ENCODE measurements at places on chromosomes 12 and 14.
A peak's percentile ranks its signal among the peaks of the same experiment; 100 is the strongest.

DNA sequence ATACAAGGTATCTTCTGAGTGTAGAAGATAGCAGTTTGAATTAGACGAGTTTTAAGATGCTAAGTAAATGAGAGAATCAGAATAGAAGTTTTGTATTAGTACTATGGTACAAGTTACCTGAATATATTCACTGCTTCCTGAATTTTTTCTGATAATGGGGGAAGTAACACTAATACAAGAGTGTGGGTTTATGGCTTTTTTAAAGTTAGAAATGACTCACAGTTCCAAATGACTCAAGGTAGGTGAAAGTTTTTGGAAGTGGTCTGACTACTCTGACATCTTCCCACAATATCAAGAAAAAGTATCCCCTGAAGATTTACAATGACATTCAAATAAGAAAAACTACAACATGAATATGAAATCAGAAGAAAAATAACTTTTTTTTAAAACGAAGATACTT is 123.7 kb upstream of the GARIN6 start:
- DNase-seq = no peak

DNA sequence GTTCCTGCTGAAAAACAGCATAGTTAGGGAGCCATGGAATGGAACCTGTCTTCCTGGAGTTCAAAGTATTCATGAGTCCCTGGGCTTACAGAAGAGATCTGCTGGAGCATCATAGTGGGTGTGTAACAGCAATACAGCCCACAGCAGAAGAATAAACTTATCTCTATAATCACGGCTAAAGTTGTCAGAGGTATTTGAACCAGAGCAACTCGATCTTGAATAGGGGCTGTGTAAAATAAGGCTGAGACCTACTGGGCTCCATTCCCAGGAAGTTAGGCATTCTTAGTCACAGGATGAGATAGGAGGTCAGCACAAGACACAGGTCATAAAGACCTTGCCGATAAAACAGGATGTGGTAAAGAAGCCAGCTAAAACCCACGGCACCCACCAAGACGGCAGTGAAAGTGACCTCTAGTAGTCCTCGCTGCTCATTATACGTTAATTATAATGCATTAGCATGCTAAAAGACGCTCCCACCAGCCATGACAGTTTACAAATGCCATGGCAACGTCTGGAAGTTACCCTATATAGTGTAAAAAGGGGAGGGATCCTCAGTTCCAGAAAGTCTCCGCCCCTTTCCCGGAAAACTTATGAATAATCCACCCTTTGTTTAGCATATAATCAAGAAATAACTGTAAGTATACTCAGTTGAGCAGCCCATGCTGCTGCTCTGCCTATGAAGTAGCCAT is 223.4 kb downstream of the PCNX1 start:
- DNase-seq = peak; percentile 85

GRCh38 chr12:32402946-32403345 is 3.6 kb downstream of the FGD4 start:
- DNase-seq = no peak

DNA sequence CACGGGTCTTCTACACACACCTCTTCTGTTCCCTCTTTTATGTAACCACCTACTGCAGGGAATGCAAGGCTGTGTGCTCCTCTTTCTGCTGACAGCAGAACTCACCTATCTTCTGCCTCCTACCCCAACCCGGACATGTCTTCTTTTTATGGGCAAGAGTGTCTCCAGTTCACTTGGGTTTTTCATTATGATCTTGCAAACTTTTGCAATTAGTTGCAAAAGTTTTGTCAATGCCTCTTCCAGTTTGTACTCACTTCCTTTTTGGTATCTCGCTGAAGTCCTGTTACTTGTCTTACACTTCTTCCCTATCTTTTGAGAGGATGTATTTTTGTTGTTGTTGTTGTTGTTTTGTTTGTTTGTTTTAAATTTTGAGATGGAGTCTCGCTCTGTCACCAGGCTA is 50.6 kb downstream of the DRAM1 start:
- DNase-seq = no peak
